ENCODE measurements at places on chromosomes 3 and 15.

GRCh38 chr3:14845180-14845579 is 26.4 kb downstream of the FGD5 start:
- no peak for DNase-seq

GRCh38 chr3:156010829-156011228 is 109.5 kb upstream of the KCNAB1 start:
- DNase-seq = no peak

DNA sequence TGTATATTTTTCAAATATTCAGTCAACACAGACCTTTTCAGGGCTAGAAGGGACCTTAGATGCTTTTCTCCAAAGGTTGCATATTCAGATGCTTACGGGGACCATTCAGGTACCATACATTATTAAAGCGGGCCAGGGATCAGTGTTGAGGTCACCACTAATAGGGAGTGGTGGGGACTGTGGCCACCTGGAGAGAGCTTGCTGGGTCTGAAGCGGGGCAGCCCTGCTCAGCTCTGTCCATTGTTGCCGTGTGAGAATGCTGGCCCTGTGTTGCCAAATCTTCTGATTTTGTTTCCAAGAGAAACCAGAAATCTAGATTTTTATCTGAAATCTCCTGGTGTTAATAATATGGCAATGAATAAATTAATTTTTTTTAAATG is 23.7 kb downstream of the ABHD2 start:
- no peak for DNase-seq

- DNase-seq = no peak
Measured at GRCh38 chr3:165188452-165188851, 7.7 kb downstream of the SLITRK3 start.

GRCh38 chr3:129521611-129522010 is 6.8 kb upstream of the RHO start:
- no peak for DNase-seq

GRCh38 chr3:110343376-110343775 is 728.2 kb upstream of the NECTIN3 start:
- peak; percentile 58 for DNase-seq

DNA sequence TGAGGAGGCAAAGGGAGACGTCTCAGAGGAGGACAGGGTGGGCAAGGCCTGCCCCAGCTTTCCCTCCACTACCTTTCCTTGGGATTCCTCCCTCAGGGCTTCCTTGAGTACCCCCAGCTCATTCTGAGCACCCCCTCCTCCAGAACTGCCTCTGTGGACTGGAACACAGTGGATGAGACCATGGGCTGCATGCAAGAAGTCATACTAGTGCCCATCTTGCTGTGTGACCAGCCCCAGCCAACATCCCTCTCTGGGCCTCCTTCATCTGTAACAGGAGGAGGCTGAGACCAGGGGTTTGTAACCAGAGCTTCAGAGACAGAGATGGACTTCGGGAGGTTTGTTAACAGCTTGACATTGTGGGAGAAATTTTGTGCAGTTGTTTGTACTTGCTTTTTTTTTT is 25.6 kb downstream of the FEM1B start:
- DNase-seq = no peak

DNA sequence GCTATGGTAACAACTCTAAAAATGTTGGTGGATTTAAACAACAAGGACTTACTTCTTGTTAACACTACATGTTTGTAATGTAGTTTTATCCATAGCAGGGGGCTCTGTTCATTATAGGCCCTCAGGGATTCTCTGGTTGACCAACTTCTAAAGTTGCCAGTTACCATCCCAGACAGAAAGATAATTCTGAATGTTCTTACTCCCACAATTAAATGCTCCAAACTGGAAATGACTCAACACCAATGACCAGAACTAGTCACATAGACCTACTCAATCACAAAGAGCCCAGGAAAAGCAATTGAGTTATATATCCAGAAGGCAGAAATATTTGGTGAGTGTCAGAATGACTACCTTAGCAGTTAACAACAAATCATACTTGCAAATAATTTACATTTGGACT is 199.3 kb upstream of the UMPS start:
- no peak for DNase-seq

DNA sequence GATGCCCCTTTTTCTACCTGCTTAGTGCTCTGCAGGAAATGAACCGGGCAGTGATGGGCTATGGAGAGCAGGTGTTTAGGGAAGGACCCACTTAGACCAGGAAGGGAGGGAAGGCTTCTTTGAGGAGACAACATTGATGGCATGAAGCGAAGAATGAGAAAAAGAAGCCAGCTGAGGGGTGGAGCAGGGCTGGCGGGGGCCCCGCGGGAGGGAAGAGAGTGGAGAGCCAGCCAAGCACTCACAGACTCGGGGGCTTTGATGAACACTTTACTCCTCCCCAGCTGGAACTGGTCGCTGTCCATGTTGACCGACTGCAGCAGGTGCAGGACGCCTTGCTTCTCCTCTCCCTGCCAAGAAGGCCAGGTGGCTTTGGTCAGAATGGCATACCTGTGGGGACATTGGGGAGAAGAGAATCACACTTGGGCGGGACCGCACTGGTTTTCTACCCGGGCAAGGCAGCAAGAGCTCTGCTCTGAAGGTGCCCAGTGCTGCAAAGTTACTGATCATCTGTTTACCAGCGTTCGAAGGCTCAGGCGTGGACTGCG is 28.4 kb upstream of the LDHAL6B start:
- no peak for DNase-seq

GRCh38 chr15:48858401-48858800 is 19.5 kb upstream of the EID1 start:
- peak; percentile 35 for DNase-seq

- DNase-seq = peak; percentile 30
Measured at GRCh38 chr3:38731522-38731921, 82.0 kb upstream of the SCN5A start.

GRCh38 chr15:52121896-52122295 is 9.3 kb upstream of the BCL2L10 start:
- peak; percentile 20 for DNase-seq

GRCh38 chr15:93694033-93694432 is 537.3 kb upstream of the MCTP2 start:
- no peak for DNase-seq

DNA sequence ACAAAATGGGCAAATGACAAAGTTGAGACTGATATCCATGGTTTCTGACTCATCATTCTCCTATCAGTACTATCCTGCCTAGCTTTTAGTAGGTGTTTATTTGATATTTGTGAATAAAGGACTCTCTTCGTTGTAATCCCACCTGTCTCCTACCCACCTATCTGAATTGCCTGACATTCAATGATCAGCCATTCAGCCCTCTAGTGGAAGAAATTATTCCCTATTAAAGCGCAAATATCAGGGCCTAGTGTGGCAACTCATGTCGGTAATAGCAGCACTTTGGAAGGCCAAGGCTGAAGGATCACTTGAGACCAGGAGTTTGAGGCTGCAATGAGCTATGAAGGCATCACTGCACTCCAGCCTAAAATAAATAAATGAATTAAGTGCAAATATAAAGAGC is 195.7 kb upstream of the SETMAR start:
- DNase-seq = no peak

GRCh38 chr3:178777718-178778411 is 241.6 kb downstream of the KCNMB2 start:
- DNase-seq = no peak

GRCh38 chr3:37197810-37198371 is 23.5 kb upstream of the LRRFIP2 start:
- DNase-seq = peak; percentile 42

GRCh38 chr15:31437686-31438085 is 111.1 kb downstream of the KLF13 start:
- no peak for DNase-seq

- DNase-seq = no peak
Measured at GRCh38 chr3:26962492-26963360, 340.2 kb downstream of the LRRC3B start.

DNA sequence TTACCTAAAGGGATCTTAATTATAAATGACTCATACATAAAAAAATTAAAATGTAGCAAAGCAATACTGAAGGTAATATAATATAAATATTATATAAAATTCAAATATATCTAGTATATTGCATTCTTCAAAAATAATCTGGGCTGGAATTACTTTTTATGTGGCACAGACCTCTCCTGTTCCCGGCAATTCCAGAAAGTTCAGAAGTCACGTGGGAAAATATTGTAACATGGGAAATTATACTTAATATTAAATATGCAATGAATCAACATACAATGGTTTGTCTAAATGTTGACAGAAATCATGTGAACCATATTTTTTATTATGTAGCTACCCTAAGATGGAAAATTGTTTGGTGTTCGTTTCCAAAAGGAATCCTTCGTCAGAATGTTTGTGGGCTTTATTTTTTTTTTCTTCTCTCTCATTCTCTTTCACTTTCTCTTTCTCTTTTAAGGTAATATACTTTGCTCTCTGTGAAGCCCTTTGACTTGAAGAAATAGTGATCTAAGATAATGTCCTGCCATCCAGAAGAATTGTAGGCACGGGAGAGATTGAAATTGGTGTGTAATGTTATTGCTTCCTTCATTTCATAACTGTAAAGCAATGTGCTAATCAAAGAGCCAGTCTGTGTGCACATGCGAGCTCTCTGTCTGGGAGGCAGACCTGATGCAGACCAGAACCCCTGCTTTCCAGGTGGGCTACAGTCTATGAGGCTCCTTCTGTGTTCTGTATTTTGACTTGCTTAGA is 559.4 kb downstream of the NR2F2 start:
- peak; percentile 2 for DNase-seq

GRCh38 chr3:14231145-14231990 is 52.8 kb downstream of the LSM3 start:
- DNase-seq = no peak

- no peak for DNase-seq
Measured at GRCh38 chr15:49715211-49715610, 94.4 kb downstream of the DTWD1 start.

GRCh38 chr3:1103525-1103924 is 10.7 kb downstream of the CNTN6 start:
- peak; percentile 14 for DNase-seq

GRCh38 chr3:71225951-71226564 is 357.5 kb downstream of the FOXP1 start:
- peak; percentile 55 for DNase-seq

DNA sequence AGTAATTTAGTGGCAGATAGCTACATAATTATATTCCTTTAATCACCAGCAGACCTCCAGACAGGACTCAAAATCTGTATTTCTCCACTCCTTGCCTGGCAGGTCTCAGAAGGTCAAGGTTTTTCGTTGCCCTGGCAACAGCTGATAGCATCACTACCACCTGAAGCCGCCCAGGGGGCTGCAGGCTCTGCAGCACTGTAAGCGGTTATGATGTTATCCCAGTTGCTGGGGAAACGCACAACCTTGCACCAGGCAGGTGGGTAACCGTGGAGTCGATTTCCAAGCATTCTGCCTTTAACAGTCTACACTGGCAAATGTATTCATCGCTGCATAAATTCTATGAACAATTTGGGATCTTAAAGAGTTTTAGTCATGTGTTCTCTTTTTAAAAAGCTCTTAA is 756.3 kb downstream of the NTRK3 start:
- DNase-seq = no peak

- no peak for DNase-seq
Measured at GRCh38 chr3:192883512-192883911, 34.1 kb downstream of the MB21D2 start.

DNA sequence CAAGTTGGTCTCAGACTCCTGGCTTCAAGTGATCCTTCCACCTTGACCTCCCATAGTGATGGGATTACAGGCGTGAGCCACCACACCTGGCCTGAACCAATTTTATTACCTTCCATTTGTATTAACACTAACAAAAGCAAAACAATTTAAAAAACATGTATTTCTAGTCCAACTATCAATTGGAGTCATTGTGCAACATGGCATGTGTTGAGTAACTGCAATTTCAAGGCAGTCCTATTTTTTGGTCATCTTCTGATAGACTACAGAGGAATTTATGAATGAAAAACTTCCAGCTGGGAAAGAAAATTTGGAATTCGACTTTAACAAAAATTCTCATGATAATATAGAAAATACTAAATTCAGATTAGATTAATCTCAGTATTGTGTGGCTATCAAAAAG is 16.8 kb downstream of the SPTSSB start:
- DNase-seq = no peak
